Stimulated activated CD8-positive, alpha-beta memory T cell treated with anti-CD3 and anti-CD28 coated beads, Interleukin-4, amount 100 ng/mL, for 4 hours (primary cell): ENCODE measurements at places on chromosomes 3 and 15.

DNA sequence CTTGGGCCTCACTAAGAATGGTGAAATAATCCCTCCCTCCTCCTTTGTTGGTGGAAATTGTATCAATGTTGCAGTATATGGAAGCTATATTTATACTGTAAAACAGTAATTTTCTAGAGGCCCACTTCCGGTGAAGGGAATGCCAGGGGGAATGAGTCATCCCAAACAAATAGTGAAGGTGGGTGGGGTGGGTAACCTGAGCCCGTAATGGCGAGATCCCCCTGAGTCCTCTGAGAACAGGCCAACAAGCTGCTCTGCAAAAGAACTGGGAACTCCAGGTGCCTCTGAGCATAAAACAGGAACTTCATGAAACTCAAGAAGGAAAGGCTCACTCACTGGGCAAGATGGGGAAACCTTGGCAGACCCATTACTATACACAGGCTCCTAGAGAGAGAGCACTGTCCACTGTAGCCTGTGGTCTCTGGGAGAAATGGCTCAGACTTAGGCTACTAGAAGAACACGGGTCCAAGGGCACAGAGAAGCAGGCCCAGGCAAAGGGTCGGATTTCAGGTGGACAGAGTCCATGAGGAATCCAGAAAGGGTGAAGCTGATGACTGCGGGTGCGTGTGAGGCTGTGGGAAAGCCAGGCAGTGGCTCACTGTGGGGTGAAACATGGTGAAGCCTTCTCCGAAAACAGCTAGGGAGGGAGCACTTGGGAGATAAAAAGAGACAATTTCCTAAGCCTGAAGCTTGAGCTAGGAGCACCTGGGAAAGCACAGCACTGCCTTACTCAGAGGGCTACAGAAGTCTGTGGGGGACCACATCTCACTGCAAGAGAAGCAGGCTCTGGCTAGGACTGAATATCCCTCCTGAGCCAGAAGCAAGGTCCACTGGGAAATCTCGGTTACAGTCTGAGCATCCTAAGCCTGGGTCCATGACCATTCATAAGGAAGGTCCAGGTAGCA is 19.8 kb downstream of the LARP6 start:
- no peak for DNase-seq

GRCh38 chr3:121665488-121665887 is 4.8 kb upstream of the HCLS1 start:
- DNase-seq: no peak

GRCh38 chr15:45702041-45702440 is 67.2 kb downstream of the SQOR start:
- no peak for DNase-seq

- no peak for DNase-seq
Measured at GRCh38 chr3:113018536-113019181, 27.9 kb downstream of the GTPBP8 start.

- no peak for DNase-seq
Measured at GRCh38 chr15:48395521-48396011, 64.3 kb downstream of the DUT start.

- no peak for DNase-seq
Measured at GRCh38 chr3:171088964-171089754, 62.6 kb upstream of the SLC2A2 start.
